Activated CD4-positive, alpha-beta T cell treated with anti-CD3 and anti-CD28 coated beads, Interleukin-2, amount 10 ng/mL, durations not matched to agents 7 days and 5 days (primary cell): ENCODE measurements at places on chromosomes 2 and 18.

DNA sequence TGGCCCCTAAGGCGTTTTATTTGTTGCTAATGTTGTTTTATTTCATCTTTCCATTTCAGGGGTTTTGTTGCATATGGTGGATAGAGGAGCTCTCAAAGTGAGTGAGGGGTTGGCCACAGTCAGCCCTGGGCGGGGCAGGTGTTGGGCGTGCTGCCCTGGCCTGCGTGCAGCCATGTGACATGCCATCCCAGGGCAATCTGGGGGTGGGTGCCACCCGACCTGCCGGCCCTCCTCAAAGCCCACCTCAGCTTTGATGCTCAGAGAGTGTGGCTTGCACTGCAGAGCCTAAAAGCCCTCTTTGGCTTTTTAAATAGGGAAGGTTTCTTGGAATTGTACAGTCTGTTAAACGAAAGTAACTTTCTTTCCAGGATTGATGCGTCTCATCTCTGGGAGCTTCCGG lies 18.4 kb downstream of the TSHZ1 start:
- DNase-seq: no peak

- DNase-seq: no peak
Measured at GRCh38 chr2:166351319-166351718, 24.4 kb downstream of the SCN9A start.

DNA sequence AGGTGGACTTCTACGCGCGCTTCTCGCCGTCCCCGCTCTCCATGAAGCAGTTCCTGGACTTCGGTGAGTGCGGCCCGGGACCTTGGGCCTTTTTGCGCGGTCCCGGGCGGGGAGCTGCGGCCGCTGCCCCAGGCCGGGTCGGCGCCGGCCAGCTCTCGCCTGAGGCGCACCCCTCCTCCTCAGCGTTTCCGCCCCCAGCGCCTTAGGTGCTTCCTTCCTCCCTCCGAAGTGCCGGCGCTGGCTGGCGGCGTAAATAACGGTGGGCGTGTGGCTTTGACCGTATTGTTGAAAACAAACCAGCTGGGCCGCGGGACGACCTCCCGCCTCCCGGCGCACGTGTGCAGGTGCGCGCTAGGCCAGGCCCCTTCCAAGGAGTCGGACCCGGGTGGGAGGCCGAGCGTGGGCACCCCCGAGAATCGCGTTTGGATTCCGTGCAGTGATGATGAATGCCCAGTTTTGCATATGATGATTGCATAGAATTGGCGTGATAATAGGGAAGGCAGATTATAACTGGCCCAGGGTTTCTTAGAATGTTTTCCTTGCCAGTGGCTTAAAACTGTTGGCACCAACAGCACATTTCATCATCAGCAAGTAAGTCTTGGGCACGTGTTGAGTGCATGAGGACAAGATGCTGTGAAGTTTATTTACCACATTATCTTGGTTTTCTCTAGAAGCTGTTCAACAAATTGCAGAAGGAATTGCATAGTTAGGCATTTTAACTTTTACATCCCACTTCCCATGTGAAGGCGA lies 569 bp downstream of the PDK1 start:
- peak; percentile 76 for DNase-seq

DNA sequence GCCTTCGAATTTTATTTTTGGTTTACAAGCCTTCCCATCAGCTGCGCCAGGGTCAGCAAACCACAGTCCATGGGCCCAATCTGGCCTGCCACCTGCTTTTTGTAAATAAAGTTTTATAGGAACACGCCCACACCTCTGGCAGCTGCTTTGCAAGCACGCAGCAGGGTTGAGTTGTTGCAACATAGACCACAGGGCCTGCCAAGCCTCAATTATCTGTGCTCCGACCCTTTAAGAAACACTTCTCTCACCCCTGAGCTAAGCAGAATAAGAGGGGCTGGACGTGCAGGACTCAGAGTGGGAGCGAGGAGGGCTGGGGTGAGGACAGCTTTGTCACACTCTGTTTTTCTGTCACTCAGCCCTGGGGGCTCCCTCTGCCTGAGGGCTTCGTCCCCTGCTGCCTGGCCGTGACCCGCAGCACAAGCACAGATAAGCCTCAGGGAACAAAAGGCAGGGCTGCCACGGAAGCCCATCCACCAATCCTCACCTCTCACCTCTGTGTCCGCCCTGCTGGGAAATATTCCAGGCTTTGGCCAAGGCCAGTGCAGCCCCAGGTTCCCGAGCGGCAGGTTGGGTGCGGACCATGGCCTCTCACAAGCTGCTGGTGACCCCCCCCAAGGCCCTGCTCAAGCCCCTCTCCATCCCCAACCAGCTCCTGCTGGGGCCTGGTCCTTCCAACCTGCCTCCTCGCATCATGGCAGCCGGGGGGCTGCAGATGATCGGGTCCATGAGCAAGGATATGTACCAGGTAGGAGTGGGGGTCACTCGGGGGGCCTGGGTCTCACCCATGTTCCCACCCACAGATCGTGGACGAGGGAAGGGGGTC lies at the start of gene AGXT:
TSS of gene AGXT (plus strand) at position 539 of the 823 bp plus-strand sequence. CDS start at position 581, 42 bp downstream.
- DNase-seq: no peak

DNA sequence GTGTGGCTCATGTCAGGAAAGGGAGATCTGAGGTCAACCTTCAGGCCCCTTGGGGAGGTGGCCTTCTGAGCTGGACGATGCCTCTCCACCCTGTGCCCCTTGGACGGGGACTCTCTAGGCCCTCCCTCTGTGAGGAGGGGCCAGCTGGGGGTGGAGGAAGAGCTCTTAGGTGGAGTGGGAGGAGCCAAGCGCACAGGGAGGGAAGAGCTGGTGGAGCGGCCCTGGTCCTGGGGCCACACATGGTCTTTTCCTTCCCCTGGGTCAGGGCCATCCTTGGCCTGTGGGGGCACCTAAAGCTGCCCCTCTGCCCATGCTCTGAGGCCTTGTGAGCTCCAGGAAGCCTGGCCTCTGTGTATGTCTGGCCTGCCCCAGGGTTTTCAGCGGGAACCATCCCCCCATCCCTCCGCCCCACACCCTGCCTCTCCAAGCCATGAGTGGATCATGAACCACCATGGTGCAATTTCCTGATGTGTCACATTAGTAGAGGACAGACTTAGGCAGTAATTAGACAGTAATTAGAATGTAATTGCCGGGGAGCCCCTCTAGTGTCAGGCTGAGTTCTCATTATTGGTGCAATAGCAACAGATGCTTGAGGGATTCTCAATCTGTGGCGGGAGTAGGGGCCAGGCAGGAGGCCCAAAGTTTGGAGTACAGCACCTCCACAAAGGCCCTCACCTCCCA lies 63.0 kb downstream of the GLI2 start:
- no peak for DNase-seq

- no peak for DNase-seq
Measured at GRCh38 chr2:142605421-142605820, 272.0 kb upstream of the KYNU start.

- DNase-seq: peak; percentile 44
Measured at GRCh38 chr2:120253021-120253882, 600 bp downstream of the RALB start.

DNA sequence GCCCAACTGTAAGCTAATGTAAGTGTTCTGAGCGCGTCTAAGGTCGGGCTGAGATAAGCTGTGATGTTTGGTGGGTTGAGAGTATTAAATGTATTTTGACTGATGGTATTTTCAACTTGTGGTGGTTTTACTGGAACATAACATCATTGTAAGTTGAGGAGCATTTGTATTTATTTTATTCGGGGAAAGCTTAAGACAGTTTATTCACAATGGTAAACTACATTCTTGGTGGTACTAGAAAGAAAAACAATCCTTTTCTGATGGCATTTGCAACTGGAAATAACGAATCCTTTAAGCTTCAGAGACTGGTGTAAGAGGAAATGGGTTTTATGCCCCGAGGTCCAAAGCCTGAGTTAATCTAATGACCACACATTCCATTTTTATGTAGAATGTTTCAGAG lies 283.3 kb upstream of the NETO1 start:
- DNase-seq: no peak

- peak; percentile 65 for DNase-seq
Measured at GRCh38 chr18:50009773-50010335, 185.1 kb downstream of the MYO5B start.

DNA sequence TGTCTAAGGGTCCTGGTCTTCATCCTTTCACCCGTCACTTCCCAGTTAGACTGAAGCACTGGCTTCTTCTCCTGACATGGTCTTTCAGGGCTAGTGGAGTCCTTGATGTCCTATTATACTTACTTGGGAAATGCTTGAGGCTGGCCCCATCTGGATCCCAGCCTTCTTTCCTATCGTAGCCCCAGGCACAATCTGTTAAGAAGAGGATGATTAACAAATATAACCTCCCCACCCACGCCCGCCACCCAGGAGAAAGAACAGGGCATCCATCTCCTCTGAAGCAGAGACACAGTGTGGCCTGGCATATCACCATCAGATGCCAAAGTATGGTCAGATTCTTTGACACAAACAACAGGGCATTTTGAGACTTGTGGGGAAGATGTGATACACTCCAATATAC lies 530.1 kb downstream of the SOX11 start:
- no peak for DNase-seq

GRCh38 chr2:173126819-173127218 lies 51.2 kb downstream of the MAP3K20 start:
- DNase-seq: no peak

DNA sequence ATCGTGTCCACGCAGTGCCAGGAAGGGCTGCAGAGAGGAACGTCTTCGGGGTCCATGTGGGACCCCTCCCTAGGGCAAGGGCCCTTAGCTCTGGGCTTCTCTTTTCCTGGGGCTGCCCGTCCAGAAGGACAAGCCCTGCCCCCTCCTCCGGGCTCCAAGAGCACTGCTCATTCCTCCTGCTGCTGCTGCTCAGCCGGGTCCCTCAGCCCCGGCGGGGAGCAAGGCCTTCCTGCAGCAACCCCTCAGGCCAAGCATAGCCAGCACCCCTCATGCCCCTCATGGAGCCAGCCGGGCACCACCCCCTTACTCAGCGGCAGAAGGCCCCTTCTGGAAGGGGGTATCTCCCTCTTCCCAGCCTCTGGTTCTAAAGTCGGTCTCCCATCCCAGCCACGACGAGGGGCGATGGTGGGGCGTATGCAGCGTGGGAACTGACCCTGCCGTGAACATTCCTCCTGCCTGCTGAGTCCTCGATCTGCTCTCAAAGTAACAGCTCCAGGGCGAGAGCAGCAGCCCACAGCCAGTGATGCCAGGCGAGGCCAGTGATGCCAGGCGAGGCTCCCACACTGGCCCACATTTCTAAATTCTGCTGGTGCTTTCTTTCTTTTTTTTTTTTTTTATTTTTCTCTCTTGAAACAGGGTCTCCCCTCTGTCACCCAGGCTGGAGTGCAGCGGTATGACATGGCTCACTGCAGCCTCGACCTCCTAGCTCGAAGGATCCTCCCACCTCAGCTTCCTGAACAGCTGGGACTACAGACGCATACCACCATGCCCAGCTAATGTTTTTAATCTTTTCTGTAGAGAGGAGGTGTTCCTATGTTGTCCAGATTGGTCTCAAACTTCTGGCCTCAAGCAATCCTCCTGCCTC lies 99.7 kb downstream of the HDAC4 start:
- no peak for DNase-seq

GRCh38 chr2:186309901-186310300 lies 176.2 kb upstream of the ZC3H15 start:
- DNase-seq: no peak

DNA sequence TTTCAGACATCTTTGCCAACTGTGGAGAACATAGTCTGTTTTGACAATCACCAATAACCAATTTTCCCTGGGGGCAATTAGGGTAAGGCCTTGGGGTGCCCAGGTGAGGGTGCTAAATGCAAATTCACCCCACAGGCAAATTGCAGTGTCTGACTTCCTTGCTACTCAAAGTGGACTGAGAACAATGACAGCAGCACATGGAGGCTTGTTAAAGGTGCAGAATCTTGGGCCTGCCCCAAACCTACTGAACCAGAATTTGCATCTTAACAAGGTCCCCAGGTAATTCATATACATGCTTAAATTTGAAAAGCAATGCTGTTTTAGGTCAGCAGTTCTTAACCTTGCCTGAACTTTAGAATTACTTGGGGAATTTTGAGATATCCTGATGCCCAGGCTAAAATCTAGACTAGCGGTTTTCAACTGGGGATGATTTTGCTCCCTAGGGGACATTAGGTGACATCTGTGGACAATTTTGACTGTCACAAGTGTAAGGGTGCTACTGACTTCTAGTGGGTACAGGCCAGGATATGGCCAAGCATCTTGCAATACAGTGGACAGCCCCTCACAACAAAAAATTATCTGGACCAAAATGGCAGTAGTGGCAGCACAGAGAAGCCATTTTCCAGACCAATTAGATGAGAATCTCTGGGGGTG lies 80.2 kb upstream of the GCFC2 start:
- DNase-seq: no peak

DNA sequence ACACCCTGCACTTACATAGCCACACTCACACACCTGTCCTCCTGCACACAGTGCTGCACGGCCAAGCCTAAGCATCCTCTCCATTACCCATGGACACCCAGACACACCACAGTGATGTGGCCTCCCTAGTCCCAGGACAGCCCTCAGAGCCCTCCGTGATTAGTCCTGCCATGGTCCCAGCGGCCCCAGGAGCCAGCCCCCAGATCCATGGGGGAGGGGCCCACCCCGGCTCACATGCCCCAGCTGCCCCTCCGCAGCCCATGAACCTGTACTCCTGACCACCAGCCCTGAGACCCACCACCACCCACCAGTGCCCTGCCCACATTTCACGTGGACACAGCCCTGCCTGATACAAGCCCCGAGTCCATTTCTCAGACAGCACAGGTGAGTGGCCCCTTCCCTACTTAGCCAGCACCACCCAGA lies 8.1 kb upstream of the DUSP2 start:
- no peak for DNase-seq

DNA sequence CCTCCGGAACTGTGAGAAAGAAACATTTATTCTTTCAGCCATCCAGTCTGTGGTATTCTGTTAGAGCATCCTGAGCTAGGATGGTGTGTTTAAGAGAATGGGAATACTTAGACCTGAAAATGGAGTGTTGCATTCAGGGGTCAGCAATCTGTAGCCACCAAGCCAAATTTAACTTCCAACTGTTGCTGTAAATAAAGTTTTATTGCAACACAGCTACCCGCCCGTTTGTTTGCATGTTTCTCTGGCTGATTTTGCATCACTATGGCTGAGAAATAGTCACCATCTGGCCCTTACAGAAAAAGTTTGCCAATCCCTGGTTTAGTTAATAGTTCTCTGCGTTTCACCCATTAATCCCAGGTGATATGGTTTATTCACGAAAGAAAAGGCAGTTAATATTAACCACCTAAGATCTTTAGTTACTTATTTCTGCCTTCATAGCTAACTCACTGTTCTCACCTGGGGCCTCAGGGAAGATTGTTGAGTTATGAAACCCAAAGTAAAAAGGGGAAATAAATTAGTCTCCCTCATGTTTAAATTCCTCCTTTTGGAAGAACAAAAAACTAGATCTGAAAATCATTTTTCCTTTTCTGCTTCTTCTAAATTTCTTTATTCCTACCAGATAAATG lies 9.5 kb upstream of the CYS1 start:
- no peak for DNase-seq

GRCh38 chr2:196899976-196900375 lies 26.5 kb downstream of the PGAP1 start:
- DNase-seq: no peak

GRCh38 chr18:47244086-47244485 lies 7.4 kb downstream of the SKOR2 start:
- no peak for DNase-seq

DNA sequence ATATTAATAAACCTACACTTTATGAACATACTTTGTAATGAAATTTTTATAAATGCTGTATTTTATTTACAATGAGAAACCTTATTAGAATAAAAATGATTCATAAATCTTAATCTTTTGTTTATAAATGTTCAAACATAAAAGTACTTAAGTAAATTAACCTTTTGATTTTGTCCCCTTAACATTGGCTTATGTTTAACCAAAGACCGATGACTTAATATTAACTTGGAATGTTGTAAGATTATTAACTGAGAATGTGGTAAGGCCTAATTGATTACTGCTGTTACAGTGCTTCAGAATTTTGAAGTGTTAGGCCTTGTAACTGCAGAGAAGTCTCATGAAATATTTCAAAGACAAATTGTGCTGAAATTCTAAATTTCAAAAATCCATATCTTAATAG lies 5.7 kb downstream of the CPS1 start:
- no peak for DNase-seq
